NCI-H748 treated with DMSO at 0.1 percent for 48 hours (cell line): ENCODE measurements at places on chromosomes 13 and 19.

GRCh38 chr19:14102756-14103155 is 12.2 kb upstream of the SAMD1 start:
- DNase-seq = no peak

GRCh38 chr13:114126789-114127472 is 5.5 kb downstream of the RASA3 start:
- no peak for DNase-seq

DNA sequence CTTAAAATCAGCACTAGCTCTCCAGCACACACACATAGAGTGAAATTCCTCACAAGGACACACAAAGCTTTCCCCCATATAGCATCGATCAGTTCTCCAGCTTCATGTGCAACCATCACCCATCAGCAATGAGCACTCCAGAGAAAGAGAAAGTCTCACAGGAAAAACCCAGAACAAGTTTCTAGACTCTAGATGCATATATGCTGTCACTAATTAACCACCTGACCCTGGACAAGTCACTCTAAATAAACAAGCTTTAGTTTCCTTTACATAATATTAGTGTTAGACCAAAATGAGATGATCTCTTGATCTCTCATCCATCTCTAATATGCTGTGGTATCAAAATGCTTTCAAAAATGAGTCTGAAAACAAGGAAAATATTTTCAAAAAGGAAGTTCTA is 81.2 kb downstream of the TBC1D4 start:
- DNase-seq = no peak

DNA sequence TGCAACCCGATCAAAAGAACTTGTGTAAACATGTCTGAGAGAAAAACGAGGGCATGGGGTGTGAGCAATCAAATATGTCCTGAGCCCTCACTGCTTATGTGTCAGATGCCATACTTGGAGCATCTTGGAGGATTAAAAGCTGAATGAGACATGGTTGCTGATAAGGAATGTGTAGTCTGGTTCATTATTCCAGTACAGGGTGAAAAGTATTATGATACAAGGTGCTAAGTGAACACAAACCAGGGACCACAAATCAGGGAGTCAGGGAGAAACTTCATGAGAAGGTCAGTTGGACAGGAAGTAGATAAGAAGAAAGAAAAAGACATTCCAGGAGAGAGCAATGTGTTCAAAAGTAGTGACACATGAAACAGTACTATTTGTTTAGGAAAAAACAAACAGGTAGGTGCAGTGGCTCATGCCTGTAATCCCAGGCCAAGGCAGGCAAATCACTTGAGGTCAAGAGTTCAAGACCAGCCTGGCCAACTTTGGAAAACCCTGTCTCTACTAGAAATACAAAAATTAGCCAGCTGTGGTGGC is 2.0 kb upstream of the RCBTB1 start:
- no peak for DNase-seq

DNA sequence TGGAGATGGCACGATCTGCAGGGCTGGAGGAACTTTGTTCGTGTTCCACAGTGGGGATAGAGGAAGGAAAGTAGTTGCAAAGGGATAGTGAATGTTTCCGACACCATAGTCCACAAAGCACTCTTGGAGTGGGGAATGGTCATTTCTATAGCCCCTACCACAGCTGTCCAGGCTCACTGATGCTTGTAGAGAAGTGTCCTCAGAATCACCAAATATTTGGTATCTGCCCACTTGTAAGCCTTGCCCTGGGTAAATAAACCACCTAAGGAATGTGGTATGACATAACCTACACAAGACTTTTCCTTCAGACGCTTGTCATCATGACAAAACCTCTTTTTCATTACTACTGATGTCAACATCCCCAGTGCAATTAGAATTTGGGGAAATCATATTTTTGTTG is 686.5 kb upstream of the ARGLU1 start:
- no peak for DNase-seq

GRCh38 chr19:40457953-40458596 is 7.5 kb downstream of the BLVRB start:
- no peak for DNase-seq

DNA sequence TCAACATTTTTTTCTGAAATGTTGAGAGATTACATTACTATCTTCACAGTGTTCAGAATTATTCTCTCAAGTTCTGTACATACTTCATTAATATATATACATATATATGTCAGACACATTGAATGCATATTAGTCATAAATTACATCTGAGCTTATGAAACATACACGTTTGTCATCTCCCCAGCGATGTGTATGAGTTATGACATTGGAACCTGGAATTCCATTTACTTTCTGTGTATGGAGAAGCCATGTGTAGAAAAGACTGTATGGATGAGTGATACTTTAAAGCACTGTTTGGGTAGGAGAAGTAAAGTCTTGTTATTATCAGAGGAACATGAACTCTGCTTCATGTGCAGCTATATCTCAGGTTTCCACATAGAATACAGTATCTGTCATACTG is 167.2 kb downstream of the FGF14 start:
- no peak for DNase-seq

- DNase-seq = no peak
Observed at GRCh38 chr19:58568453-58569130, 4.5 kb downstream of the MZF1 start.

DNA sequence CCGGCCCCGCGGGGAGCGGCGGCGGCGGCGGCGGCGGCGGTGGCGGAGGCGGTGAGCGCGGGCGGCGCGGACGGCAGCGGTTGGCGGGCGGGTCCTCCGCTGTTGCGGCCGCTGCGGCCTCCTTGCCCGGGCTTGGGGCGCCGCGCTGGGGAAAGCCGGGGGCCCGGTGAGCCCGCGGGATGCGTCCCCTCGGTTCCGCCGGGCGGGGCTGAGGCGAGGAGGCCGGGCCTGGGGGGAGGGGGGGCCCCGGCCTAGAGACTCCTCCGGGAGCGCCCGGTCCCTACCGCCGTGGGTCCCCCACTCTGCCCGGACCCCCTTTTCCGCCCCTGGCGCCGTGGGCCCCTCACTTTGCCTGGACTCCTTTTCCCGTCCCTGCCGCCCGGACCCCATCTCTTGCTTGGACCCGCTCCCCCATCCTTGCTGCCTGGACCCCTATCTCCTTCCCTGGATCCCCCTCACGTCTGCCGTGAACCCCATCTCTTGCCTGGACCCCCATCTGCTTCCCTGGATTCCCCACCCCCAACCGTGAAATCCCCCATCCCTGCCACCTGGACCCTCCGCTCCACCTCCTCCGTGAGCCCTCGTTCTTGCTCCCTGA is 28.6 kb upstream of the NDUFS7 start:
- no peak for DNase-seq

- DNase-seq = no peak
Observed at GRCh38 chr19:31595521-31595920, 246.3 kb upstream of the TSHZ3 start.

- no peak for DNase-seq
Observed at GRCh38 chr13:37701306-37701705, 102.7 kb upstream of the POSTN start.

GRCh38 chr13:66745307-66745706 is 484.8 kb downstream of the PCDH9 start:
- peak; percentile 48 for DNase-seq

DNA sequence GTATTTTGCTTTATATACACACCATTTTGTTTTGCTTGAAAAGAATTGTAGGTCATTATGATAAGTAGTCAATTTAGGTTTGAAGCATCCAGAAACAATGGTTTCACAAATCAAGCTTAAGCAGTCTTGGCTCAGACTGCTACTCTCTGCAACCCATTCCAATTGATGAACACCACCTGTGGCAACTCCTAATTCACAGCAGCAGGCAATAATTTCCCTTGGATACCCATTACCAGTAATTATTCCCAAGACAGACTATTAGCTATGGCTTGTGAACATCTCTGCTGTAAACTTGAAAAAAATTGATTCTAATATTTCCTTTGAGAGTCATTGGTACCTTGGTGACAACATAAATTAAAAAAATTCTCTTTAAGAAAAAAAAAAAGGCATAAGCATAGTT is 299.3 kb upstream of the SLITRK6 start:
- DNase-seq = peak; percentile 50

- DNase-seq = no peak
Observed at GRCh38 chr13:46995874-46996273, 99.0 kb upstream of the HTR2A start.

GRCh38 chr13:112821340-112822055 is 131.7 kb downstream of the ATP11A start:
- DNase-seq = no peak

DNA sequence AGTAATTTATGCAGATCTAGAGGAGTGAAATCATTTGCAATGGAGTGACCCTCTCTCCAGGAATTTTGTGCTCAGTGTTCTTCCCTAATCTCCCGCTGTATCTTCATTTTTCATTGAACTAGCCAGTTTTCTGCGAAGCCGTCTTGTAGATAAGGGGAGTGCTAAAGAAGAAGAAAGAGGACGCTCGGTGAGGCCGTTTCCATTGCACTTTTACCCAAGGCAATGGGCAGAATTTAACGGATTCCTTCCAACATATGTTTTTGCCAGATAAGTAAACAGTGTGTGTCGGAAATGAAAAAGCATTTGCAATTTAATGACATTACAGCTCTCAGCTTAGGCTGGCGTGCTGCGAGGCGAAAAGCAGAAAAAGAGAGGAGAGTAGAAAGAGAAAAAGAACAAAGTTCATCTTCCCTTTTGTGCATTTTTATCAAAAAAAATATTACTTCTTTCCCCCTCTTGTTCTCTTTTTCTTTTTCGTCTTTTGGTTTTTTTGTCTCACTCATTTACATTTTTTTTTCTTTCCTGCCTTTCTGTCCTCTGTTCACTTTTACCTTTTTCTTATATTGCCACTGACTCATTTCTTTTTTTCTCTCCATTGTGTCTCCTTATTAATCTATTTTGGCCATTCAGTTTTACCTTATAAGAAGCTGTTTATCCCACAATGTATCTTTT is 49.9 kb downstream of the SOX21 start:
- DNase-seq = no peak

- DNase-seq = no peak
Observed at GRCh38 chr19:41696402-41697197, 8.5 kb upstream of the CEACAM7 start.

DNA sequence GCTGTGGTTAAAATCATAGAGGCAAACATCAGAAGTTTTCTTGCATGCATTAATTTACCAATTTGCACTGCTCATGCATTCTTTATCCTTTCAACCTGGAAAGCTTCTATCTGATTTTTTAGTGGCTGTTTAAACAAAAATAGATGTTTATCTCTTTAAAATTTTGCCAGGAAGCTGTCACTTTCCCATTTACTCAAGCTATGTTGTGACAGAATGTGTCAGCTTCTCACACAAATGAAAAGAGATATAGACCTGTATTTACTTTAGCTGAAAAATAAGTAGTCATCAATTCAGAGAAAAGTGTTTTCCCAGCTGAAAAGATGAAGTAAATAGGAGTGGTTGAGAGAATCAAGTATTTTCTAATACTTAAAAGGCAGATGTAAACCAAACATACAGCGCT is 872.8 kb downstream of the DACH1 start:
- no peak for DNase-seq

GRCh38 chr13:110957181-110957884 is 42.5 kb upstream of the ANKRD10 start:
- no peak for DNase-seq

DNA sequence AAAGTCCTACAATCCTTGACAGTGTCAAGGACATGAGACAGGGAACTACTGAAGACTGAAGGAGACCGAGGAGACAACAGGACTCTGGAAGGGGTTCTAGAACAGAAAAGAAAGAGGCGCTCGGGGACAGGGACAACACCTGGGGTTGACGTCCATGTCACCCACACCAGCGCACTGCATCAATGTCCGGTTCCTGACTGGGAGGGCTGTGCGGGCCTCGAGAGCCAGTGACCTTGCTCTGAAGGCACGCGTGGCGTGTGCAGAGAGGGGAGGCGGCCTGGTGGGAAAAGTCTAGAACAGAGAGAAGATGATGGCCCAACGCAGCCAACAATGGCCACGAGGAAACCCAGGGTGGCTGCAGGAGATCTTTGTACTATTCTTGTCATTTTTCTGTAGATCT is 5.7 kb downstream of the CARS2 start:
- DNase-seq = no peak

DNA sequence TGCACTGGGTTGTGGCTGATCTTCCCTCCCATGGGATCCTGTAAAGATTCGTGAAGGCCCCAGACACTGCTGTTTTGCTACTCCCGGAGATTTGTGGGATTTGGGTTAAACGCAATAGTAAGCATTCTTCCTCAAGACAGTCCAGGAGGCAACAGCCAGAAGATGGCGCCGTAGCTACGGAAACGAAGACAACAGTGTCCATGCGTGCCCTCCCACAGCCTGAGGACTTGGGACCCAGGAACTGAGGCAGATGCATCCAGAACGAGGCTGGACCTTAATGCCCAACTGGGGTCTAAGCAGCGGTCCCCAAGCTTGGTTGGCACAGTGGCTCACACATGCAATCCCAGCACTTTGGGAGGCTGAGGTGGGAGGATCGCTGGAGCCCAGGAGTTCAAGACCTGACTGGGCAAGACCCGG is 57.6 kb upstream of the ZNF507 start:
- peak; percentile 27 for DNase-seq

- no peak for DNase-seq
Observed at GRCh38 chr19:1847684-1848398, 442 bp downstream of the REXO1 start.

DNA sequence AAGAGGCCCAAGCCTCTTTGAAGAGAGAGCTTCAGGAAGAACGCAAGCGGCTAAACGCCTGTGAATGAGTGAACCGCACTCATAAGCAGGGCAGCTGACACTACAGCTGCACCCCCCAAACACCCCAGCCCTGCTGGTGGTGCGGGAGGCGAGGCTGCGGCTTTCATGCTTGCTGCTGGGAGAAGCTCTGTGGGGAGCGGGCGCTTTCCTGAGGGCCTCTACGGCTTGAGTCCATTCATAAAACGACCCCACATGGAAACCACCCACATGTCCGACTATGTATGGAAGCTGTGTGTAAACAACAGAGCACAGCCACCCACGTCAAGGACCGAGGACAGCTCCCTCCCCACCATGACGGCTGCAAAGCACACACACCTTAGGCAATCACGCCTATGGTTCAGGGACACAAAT is 5.5 kb downstream of the AP3D1 start:
- no peak for DNase-seq

DNA sequence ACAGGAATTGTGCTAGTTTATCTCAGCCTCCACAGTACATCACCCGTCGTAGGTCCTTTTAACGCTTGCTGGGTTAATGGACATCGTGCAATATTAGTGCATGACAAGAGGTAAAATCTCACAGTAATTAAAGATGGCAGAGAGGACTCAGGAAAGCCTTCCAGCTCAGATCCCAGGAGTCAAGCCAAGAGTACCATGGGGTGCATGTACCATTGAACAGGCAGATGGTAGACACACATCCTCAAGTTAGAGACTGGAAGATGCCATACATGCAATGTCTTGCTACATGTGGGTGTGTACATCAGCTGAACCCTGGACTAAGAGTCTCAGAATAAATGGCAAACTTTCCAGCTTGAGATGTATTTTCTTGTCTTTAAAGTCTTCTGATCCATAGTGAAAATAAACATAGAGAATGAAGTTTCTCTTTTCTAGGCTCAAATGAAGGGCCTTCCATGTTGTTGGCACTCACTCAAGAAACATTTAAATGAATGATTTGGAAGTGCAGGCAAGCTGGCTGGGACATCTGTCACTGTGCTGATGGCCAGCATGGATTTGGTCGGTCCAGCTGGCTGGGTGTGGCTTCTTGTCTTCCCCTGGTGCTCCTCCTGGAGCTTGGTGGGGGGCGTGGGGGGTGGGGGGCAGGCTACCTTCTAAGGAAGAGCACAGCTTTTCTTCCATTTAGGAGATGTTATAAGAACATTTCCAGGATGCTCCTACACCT is 290.9 kb upstream of the MAB21L1 start:
- no peak for DNase-seq

- DNase-seq = no peak
Observed at GRCh38 chr13:44032802-44033201, 153.1 kb downstream of the LACC1 start.
